ENCODE measurements at places on chromosomes 5 and 9. TPM values are rescaled to one million over a fixed set of nuclear protein-coding genes. Genes with fewer than 3 reads are reported as not detected.
A peak's percentile ranks its signal among the peaks of the same experiment; 100 is the strongest.

The GDNF gene
- not detected for total RNA-seq

The TLR4 gene
- total RNA-seq: not detected

The NR2F1 gene
- not detected for total RNA-seq

The MSX2 gene
- total RNA-seq: not detected

DNA sequence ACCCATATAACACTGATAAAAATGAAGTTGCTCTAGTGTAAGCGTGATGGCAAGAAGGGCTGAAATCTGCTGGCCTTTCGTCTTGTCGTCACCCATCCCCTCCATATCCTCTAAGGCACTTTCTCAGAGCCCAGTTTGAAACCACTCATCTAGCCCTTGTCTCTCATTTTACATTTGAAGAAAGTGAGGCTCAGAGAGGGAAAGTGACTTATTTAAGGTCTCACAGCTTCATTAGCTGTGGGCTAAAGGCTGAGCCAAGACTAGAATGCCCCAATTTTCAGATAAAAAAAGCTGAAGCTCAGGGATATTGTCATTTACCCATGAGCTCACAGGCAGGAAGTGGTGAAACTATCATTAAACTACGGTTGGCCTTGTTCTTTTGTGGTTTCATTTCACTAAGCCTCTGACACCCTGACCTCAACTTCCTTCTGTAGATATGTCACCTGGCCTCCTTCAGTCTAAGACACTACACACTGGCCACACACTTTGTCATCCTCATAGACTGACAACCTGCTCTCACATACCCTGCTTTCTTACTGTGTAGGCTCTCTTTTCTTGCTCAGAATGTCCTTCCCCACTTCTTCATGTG lies 176.7 kb upstream of the DMAC1 start:
- peak; percentile 96 for ATAC-seq

DNA sequence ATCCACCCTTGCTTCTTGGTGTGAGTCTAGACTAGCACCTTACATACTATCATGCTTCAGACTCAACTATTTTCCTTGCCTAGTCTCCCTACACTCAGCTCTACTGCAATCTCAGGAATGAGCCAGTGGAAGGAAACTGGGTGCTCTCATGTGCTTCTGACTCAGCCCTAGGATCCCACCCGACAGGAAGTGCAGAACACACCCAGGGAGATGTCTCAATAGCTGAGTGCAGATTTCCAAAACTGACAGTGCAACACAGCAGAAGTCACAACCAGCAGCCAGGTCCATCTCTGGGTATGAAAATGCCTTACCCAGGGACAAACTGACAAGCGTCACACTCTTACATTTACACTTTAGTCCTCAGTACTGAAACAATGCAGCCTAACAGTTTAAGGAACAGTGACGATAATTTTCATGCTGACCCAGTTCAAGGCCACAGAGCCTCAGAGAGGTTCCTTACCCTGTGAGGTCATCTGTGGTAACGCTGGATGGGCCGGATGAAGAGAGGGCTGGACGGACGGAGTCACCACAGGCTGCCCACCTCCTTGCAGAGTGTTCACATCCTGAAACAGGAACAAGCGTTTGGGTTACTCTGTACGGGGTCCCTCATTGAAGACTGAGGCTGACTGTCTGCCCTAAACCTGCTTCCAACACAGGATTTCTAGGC lies 33.0 kb downstream of the FKBP15 start:
- ATAC-seq: no peak

GRCh38 chr5:96259151-96259772 lies 173.8 kb downstream of the PCSK1 start:
- peak; percentile 26 for ATAC-seq

GRCh38 chr5:151214614-151215545 lies 9.0 kb downstream of the CCDC69 start:
- ATAC-seq: no peak

DNA sequence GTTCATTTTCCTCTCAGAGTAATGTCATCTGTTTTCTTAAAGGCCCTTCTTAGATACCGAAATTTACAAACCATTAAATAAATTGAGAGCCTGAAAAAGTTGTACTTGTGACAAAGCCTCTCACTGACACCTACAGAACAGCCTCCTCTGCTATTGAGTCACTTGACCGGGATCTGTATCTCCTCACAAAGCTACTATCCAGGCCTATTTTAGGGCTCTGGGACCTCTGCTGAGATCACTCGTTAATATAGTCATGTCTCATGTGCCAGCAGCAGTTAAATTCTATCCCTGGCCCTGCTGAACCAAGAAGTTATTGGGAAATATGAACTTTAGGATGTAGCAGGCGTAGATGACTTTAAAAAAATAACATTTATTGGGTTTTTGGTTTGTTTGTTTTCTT lies 31.1 kb downstream of the FBXO38 start:
- ATAC-seq: no peak

Data from activated T-helper 17 cell treated with anti-CD3 and anti-CD28 coated beads, Interleukin-2, amount 50 U/mL, for 72 hours (primary cell).